ENCODE measurements at places on chromosomes 2 and 18.

DNA sequence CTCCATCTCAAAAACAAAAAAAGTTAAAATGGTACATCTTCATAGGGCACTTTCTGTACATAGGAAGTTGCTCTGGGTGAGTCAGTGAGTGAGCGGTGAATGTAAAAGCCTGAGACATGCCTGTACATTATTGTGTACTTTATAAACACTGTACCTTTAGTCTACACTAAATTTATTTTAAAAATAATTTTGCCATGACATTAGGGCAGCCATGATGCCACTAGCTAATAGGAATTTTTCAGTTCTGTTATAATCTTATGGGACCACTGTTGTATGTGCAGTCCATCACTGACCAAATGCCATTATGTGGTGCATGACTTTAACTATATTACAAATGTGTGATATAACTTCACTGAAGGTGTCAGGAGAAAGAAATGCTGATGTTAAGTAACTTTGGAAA lies 11.0 kb upstream of the TXNDC2 start:
- DNase-seq: no peak

- no peak for DNase-seq
Measured at GRCh38 chr2:178208817-178209216, 14.5 kb downstream of the OSBPL6 start.

DNA sequence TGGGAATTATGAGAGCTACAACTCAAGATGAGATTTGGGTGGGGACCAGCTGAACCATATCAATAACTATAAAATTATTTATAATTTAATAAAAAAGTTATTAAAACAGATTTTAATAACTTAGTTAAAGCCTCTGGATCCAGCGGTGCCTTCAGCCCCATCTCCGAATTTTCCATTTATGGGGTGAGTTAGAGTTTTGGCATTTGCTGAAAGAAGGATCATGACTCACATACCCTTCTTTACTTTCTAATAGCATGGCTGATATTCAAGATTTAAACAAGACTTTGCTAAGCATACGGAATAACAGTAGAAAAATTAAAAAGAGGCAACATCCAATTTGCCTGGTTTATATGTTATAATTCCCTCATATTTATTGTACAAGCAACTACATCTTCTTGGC lies 94.5 kb downstream of the RDH14 start:
- no peak for DNase-seq

GRCh38 chr18:59282341-59282740 lies 9.1 kb upstream of the RAX start:
- DNase-seq: no peak

GRCh38 chr2:239595726-239596125 lies 194.9 kb upstream of the HDAC4 start:
- DNase-seq: no peak

GRCh38 chr18:48308027-48308635 lies 101.1 kb downstream of the ZBTB7C start:
- no peak for DNase-seq

GRCh38 chr18:54662986-54663385 lies 71.9 kb downstream of the DYNAP start:
- no peak for DNase-seq

DNA sequence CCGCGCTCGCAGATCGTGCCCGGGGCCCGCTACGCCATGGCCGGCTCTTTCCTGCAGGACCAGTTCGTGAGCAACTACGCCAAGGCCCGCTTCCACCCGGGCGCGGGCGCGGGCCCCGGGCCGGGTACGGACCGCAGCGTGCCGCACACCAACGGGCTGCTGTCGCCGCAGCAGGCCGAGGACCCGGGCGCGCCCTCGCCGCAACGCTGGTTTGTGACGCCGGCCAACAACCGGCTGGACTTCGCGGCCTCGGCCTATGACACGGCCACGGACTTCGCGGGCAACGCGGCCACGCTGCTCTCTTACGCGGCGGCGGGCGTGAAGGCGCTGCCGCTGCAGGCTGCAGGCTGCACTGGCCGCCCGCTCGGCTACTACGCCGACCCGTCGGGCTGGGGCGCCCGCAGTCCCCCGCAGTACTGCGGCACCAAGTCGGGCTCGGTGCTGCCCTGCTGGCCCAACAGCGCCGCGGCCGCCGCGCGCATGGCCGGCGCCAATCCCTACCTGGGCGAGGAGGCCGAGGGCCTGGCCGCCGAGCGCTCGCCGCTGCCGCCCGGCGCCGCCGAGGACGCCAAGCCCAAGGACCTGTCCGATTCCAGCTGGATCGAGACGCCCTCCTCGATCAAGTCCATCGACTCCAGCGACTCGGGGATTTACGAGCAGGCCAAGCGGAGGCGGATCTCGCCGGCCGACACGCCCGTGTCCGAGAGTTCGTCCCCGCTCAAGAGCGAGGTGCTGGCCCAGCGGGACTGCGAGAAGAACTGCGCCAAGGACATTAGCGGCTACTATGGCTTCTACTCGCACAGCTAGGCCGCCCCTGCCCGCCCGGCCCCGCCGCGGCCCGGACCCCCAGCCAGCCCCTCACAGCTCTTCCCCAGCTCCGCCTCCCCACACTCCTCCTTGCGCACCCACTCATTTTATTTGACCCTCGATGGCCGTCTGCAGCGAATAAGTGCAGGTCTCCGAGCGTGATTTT lies 7.6 kb downstream of the TBR1 start:
- DNase-seq: no peak

DNA sequence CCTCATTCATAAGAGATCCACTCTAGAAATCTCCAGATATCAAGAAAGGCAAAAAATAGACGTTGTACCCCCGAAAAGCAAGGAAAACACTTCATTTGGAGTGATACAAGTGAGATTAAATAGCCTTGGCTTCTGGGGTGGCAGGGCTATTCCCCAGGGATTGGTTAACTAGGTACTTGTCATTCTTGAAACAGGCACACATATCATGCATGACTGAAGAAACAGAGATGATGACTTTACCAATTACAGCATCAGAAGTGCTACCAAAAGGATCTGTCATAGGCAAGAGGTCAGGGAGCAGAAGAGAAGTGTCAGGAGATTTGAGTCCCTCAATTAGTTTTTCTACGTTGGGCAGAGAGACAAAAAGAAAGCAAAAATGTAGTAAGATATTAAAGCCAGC lies 45.2 kb upstream of the NFU1 start:
- DNase-seq: no peak

- no peak for DNase-seq
Measured at GRCh38 chr2:159793326-159793725, 4.7 kb downstream of the CD302 start.

GRCh38 chr2:8485736-8486135 lies 196.1 kb upstream of the ID2 start:
- no peak for DNase-seq

- DNase-seq: no peak
Measured at GRCh38 chr2:74864728-74865722, 31.1 kb downstream of the HK2 start.

GRCh38 chr18:6792391-6792790 lies 62.9 kb downstream of the ARHGAP28 start:
- no peak for DNase-seq

GRCh38 chr2:48590017-48590416 lies 27.6 kb upstream of the GTF2A1L start:
- DNase-seq: no peak

- no peak for DNase-seq
Measured at GRCh38 chr2:145593991-145594614, 1074.2 kb upstream of the ZEB2 start.

DNA sequence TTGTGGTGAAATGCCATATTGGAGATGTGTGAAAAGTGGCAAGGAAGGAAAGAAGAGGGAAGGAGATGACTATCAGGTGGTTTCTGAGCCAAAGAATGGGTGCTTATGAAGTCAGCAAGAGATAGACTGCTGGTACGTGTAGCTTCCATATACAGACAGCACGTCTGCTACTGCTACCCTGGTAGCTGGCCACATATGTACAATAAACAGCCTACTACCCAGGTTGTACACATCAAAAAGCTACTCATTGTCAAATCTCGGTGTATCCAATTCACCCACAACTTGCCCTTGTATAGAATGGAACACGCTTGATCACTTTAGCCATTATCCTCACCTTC lies 761.8 kb downstream of the LRRTM4 start:
- no peak for DNase-seq

DNA sequence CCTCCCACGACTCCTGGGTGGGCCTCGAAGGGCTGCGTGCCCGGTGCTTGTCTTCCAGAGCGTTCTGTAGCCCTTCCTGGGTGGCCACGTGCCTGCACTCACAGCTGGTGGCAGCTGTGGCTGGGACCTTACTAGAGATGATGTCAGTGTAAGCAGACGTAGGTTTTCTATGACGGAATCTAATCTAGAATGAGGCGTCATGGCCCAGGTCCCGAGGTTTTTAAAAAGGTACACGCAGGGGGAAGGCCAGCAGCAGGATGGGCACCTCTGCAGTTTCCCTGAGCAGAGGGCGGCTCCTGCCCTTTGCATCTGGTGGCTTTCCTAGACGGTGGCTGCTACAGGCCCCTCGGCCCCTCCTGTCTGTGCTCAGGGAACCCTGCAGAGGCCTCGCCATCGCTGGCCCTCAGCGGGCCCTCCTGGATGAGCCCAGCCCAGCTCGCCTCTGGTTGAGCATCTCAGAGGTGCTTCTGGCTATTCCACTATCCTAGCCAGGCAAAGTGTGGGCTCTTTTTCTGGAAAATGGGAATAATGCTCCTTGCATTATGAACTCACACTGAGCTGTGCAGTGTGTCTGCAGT lies 49.6 kb upstream of the PXDN start:
- no peak for DNase-seq

DNA sequence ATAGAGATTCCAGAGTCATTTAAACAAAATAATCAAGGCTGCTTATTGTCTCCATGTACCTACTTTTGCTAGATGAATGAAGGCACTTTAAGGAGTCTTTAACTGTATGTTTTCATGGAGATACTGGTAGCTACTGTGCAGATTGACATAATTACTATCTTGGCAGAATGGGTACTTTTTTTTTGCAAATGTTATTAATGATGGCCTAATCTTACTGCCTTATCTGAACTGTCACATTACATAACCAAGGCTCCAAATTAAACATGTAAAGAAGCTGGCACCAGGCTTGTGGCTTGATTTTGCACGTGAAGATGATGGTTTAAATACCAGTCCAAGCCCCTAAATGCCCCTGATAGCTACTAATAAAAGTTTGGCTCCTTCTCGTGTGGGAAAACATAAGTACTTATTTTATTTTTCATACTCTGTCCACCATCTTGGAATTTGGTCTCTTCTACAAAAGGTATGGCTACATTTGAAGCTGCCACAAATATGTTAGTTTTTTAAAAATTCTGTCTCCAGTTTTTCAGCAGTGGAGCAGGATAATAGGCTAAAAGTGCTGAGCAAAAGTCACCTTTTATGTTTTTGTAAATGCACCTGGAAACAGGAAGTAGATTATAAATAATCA lies 4.1 kb downstream of the TRIB2 start:
- DNase-seq: no peak

- DNase-seq: no peak
Measured at GRCh38 chr2:25257931-25258846, 83.5 kb downstream of the DNMT3A start.

GRCh38 chr2:143433251-143433650 lies 304.0 kb downstream of the ARHGAP15 start:
- DNase-seq: no peak

GRCh38 chr2:71069376-71069775 lies 928 bp downstream of the NAGK start:
- DNase-seq: no peak

GRCh38 chr2:99261242-99261641 lies 5.8 kb upstream of the LYG2 start:
- DNase-seq: no peak

Measured in T-helper 1 cell (primary cell).